8988T (cell line): ENCODE measurements at places on chromosomes 4 and X.

- no peak for DNase-seq
Observed at GRCh38 chrX:52420824-52421443, 52.1 kb downstream of the XAGE2 start.

- no peak for DNase-seq
Observed at GRCh38 chr4:166318810-166319525, 445.9 kb downstream of the TLL1 start.

DNA sequence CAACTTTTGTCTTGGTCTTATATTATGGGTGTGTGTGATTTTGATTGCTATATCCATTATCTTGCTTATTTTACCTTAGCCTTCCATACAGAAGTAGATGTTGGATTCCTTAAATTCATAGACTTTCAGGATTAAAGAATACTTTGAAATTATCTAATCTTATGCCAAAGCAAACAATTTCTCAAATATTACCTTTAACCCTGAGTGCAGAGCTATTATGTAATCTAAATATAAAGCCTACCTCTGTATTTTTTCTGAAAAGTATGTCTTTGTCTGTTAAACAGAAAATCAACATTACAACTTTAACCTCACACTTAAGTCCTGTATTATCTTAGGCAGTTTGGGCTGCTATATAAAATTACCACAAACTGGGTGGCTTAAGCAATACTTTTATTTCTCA lies 782.5 kb downstream of the STIM2 start:
- no peak for DNase-seq

- DNase-seq = peak; percentile 15
Observed at GRCh38 chrX:136028383-136028984, 43.2 kb downstream of the SLC9A6 start.

- DNase-seq = no peak
Observed at GRCh38 chrX:125210146-125210545, 109.5 kb upstream of the TEX13C start.

DNA sequence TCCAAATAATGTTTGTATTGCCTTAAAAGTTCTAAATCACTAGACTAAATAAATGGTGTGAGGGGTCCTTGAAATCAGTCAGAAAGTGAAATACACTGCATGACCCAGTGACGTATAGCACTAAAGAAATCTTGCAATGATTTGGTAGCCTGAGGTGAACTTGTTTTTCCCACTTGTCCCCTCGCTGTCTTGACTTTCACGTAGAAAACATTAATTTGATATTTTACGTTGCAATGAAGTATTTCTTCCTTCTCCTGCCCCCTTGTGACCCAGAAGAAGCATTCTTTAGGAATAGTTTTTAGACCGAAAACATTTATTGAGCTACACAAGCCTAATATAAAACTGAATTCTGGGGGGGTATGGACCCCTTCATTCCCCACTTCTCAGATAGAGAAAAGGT lies 3.7 kb downstream of the KLB start:
- no peak for DNase-seq

GRCh38 chr4:94588896-94589693 lies 137.4 kb downstream of the PDLIM5 start:
- no peak for DNase-seq

- DNase-seq = no peak
Observed at GRCh38 chr4:150402871-150403272, 179.1 kb upstream of the MAB21L2 start.

DNA sequence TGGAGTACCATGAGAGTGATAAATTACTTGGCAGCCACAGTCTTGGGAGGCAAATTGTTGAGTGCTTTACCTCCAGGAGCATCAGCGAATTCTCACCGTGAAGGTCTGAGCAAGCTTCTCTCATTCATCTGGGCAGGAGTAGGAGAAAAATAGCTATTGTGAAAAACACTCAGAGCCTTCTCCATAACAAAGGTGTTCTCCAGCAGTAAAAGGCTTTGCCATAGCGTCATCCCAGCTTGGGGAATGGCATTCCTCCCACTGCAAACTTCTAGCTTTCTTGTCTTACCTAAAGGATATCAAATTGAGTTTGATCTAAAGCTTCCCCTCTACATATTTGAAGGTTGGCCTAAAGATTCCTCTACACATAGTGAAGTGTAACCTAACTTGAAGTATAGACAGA lies 29.8 kb upstream of the MAGEA11 start:
- DNase-seq = no peak

DNA sequence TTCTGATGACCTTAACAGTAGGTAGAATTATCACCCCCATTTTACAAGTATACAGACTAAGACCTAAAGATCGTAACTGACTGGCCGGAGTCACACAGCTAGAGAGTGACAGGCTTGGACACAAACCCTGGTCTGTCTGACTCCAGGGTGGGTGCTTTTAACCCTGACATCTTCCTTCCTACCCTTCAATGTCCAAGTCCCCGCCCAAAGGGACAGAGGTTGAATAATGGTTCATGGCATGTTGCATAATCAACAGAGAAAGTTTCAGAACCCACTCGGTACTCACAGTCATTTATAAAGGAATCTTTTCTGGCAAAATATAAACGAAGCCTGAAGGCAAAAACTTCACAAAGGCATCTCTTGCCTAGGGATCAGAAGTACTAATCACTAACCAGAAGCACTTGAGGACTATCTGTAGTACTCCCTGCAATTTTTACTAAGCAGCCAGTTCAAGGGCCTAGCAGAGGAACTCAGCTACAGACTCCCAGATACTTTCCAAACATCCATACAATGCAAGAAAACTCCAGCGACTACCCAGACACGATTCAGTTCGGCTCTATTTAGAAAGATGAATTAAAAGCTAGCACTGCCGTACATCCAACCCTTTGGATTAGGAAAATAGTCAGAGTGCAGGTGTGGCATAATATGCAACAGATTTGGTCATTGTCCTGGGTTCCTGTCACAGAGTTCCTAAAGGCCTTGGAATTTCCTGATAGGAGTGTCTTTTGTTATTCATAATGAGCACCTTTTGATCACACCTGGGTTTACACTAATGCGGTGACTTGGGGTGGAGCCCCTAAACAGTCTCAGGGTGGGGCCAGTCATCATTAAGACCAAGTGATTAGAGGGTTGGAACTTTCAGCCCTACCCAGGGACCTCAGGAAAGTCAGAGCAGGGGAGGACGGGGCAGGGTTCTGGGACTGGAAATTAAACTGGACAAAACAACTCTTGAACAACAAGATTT lies 44.0 kb downstream of the RELL1 start:
- DNase-seq = no peak

DNA sequence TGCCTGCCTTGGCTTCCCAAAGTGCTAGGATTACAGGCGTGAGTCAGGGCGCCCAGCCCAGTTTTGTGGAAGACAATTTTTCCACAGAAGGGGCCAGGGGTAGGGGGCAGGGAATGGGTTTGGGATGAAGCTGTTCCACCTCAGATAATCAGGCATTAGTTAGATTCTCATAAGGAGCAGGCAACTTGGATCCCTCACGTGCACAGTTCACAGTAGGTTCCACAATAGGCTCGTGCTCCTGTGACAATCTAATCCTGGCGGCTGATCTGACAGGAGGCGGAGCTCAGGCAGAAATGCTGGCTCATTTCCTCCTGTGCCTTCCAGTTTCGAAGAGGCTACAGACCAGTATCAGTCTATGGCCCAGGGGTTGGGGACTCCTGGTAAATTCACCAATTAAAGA lies 491.6 kb upstream of the AADAT start:
- no peak for DNase-seq

DNA sequence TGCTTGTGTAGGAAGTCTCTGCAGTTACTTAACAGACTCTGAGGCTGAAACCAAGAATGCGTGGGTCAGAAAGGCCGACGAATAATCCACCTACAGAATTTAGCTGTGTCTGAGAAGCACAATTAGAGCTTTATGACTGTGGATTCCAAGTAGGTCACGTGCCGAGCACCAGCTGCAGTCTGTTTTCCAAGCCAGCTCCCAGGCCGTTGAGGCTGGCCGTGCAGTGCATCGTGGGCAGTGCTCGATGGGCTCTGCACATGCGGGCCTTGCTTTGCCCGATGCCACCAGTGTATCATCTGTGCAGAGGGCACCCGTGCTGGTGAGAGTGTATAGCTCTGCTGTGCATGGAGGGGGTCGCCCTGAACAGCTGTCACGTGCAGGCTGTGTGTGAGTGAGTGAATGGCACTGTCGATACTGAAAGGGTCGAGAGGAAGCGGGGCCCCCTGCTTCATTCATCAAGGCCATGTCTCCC lies 67.5 kb upstream of the CLDN34 start:
- DNase-seq = no peak

GRCh38 chrX:28126886-28127285 lies 145.6 kb upstream of the DCAF8L1 start:
- no peak for DNase-seq

- DNase-seq = no peak
Observed at GRCh38 chrX:3160756-3161155, 119.5 kb downstream of the ARSF start.

DNA sequence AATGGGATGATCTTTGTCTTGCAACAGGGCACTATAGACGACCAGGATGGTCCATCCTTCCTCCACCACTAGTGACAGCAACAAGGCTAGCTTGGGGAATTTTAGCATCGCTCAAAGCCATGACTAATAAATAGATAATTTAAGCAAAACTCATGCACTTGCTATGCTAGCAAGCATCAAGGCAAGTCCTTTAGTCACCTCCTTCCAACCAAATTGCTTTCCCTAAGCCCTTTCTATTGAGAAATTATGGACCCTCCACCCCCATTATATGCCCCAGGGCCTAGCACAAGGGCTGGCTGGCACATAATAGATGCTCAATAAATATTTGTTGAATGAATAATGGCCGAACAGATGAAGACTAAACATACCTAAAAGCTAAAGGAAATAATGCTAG lies 28.6 kb downstream of the SLC16A2 start:
- DNase-seq = no peak

- DNase-seq = no peak
Observed at GRCh38 chr4:139819082-139819481, 153.5 kb downstream of the MGST2 start.

DNA sequence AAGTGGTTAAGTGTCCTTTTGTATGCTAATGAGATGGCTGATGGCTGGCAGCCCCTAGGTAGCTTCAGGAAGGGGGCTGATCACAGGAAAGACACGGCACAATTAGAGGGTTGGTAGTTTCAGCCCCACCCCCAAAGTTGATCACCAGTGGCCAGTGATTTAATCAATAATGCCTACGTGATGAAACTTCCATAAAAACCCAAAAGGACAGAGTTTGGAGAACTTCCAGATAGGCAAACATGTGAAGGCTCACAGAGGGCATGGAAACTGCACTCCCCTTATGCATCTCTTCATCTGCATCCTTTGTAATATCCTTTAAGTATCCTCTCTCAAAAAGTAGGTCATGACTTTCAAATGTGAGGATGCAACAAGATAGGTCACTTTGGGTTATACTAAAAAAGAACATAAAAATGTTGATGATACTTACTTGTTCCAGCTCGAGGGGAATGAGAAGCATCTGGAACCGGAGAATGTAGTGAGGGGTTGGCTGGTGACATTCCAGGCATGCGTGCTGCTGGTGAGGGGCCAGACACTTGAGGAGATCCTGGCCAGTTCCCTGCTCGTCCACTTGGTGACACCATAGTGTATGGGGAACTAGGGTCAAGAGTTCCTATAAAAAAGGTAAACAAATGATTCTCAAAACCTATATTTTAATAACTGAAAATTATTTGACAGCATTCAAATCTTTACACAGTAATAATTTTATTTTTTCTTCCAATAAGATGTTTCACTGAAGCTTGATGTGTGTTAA lies 16.7 kb upstream of the CXorf38 start:
- no peak for DNase-seq

GRCh38 chr4:101515099-101515498 lies 167.8 kb upstream of the PPP3CA start:
- DNase-seq = no peak

- no peak for DNase-seq
Observed at GRCh38 chrX:69068301-69069085, 96.8 kb downstream of the PJA1 start.

DNA sequence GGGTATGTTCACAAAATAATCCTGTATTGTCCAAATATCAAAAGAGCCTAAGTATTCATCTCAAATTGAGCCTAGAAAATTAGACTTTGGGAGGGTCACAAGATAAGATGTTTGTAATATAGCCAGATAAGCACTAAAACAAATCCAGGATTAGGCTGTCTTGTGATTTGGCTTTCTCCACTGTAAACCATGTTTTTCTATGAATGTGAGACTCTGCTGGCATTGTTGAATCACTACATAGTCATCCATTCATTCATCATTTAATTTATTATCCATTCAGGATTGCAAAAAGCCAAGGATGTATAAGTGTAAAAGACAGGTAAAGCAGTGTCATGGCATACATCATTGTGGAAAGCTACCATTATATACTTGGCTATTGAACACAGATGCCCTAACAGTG lies 148.0 kb downstream of the GRID2 start:
- DNase-seq = no peak

DNA sequence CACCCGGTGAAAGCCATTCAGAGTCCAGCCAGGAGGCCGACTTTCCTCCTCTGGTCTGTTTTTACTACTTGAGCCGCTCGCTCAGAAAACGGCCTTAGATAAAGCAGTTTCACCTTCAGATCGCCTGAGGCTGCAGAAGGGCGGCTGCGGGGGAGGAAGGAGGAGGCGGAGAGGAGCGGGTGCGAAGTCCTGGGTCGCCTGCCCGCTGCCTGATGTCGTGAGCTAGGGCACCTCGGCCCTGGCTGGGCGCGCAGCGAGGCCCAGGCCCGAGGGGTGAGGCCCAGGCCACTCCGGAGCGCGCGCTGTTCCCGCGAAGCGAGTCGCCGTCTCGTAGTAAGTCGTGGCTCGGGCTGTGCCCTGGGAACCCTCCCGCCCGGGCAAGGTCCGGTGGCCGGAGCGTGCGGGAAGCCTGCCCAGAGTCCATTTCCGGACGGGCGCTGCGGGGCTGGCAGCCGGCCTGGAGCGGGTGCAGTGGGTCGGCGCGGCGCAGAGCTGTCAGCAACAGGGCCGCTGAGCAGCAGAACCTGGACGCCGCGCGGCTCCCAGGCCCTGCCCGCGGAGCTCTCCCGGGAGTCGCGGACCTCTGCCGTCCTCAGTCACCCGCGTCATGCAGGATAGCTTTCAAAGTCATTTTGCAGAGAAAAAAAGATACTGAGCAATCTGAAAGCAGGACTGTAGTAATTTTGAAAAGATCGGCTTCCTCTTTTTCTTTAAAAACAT lies 18.6 kb downstream of the TRIM2 start:
- DNase-seq = peak; percentile 19

GRCh38 chrX:20265726-20266681 lies 705 bp downstream of the RPS6KA3 start:
- peak; percentile 24 for DNase-seq

DNA sequence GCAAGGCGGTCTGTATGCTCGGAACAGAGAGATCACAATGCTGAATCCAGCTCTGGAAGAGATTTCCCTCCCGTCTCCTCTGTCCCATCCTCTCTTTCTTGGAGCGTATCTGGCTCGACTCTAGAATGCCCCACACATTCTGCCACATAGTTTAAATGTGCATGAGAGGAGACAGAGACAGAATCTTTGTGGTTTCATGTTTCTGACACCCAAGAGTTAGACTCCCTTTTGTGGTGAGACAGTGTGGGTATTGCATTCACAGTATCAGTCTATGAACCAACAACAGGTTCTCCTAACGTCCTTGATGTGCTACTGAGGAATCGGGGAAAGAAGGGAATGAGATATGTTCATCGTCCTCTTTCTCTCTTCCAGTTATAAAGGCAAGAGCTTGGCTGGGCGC lies 25.3 kb downstream of the FAM47E start:
- no peak for DNase-seq

GRCh38 chr4:141560056-141560455 lies 76.3 kb upstream of the IL15 start:
- DNase-seq = no peak

GRCh38 chr4:31918891-31919290 lies 1198.7 kb downstream of the PCDH7 start:
- no peak for DNase-seq

- DNase-seq = peak; percentile 63
Observed at GRCh38 chr4:78776079-78776728, at the start of gene BMP2K. TSS of gene BMP2K (plus strand) at chr4:78776350. CDS start at chr4:78776544, 194 bp downstream.
